Stimulated activated CD4-positive, alpha-beta T cell treated with anti-CD3 and anti-CD28 coated beads, Interleukin-15, amount 100 ng/mL, for 1 hour (primary cell): ENCODE measurements at places on chromosomes 1 and 21.

GRCh38 chr21:44912158-44912473 lies 8.6 kb downstream of the ITGB2 start:
- DNase-seq: no peak

- no peak for DNase-seq
Observed at GRCh38 chr21:37371041-37371397, 4.4 kb downstream of the DYRK1A start.

- no peak for DNase-seq
Observed at GRCh38 chr1:230807029-230807428, 59.8 kb downstream of the CAPN9 start.

DNA sequence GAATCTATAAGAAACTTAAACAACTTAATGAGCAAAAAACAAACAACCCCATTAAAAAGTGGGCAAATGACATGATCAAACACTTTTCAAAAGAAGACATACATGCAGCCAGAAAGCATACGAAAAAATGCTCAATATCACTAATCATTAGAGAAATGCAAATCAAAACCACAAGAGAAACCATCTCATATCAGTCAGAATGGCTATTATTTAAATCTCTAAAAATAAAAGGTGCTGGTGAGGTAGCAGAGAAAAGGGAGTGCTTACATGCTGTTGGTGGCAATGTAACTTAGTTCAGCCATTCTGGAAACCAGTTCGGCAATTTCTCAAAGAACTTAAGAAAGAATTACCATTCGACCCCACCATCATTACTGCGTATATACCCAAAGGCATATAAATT lies 147.7 kb downstream of the FAF1 start:
- DNase-seq: no peak

DNA sequence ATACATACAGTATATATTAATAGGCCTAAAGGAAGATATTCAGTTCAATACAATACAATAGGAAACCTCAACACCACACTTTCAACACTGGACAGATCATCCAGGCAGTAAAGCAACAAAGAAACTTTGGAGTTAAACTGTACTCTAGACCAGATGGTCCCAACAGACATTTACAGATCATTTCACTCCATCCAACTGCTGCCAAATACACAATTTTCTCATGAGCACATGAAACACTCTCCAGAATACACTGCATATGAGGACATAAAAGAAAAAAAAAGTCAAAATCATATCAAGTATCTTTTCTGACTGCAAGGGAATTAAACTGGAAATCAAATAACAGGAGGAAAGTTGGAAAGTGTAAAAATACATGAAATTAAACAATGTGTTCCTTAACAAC lies 607.5 kb upstream of the BRINP3 start:
- DNase-seq: no peak

GRCh38 chr1:19454265-19455146 lies 30.8 kb downstream of the CAPZB start:
- DNase-seq: no peak

- no peak for DNase-seq
Observed at GRCh38 chr1:198676253-198676652, 37.4 kb downstream of the PTPRC start.

- DNase-seq: no peak
Observed at GRCh38 chr1:183543619-183544204, 46.5 kb downstream of the NCF2 start.

DNA sequence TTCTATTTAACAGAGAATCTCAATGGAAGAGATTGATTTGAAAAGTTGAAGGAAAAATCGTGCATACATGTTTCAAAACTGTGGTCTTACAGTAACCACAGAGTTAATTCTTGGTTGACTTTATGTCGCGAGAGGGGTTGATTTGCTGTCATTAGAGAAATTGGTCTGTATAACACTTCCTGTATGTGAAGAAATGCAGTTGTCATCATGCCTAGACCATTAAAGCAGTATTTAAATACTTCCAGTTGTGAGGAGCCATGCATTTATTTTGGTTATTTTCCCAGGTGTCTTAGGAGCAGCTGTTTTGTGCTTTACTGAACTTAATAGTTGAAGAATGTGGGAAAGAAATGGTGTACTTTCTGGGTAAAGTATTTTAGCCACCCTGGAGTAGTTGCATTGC lies 76.2 kb downstream of the NFIA start:
- DNase-seq: no peak

GRCh38 chr1:16907870-16908758 lies 12.3 kb downstream of the RNU1-2 start:
- DNase-seq: no peak

DNA sequence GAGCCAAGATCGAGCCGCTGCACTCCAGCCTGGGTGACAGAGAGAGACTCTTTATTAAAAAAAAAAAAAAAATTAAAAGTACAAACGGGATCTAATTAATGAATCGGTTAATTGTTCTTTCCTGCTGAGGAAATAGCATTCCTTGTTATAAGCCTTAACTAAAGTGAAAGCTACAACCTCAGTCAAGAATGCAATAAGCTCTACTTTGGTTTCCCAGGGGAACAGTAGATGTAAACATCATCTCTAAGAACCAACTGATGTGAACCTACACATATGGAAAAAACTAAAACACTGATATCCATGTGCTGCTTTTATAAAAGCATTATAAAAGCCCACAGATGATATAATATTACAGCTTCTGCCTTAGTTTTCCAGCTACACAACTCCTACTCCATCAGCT lies 41.9 kb downstream of the LPGAT1 start:
- no peak for DNase-seq

- no peak for DNase-seq
Observed at GRCh38 chr1:61851849-61852669, 109.8 kb downstream of the PATJ start.

- no peak for DNase-seq
Observed at GRCh38 chr1:209029737-209030136, 553.8 kb upstream of the CAMK1G start.

DNA sequence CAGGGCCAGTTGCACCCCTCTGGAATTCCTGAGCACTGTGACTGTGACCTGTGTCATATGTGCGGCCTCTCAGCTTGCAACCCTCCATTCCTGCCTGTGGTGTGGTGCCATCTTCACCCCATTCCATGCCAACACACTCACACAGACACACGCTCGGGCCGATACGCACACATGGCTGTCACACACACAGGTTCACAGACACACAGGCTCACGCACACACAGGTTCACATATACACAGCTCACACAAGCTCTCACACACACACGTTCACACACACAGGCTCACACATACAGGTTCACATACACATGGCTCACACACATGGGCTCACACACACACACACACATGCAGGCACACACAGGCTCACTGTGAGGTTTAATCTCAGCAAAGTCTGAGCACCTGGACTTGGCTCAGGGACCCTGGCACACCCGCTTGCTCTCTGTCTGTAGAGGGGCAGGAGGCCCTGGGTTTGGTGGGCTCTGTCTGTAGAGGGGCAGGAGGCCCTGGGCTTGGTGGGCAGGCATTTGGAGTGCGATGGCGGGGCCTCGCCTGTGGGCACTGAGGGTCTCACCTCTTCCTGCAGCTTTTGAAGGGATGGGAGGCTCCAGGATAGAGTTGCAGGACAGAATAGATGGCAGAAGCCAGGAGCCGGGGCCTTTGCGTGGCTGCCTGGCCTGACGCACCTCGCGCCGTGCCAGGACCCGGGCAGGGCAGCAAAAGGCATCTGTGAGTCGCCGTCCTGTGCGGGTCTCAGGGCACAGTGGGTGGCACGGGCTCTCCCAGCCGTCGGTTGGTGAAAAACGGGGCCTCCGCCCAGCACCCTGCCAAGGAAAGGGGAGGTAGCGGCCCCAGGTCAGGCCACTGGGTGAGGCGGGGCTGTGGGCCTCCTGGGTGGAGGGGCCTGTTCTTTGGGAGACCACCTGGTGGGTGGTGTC lies 17.1 kb downstream of the COL18A1 start:
- no peak for DNase-seq

GRCh38 chr1:206878456-206878855 lies 13.0 kb downstream of the IL20 start:
- no peak for DNase-seq

DNA sequence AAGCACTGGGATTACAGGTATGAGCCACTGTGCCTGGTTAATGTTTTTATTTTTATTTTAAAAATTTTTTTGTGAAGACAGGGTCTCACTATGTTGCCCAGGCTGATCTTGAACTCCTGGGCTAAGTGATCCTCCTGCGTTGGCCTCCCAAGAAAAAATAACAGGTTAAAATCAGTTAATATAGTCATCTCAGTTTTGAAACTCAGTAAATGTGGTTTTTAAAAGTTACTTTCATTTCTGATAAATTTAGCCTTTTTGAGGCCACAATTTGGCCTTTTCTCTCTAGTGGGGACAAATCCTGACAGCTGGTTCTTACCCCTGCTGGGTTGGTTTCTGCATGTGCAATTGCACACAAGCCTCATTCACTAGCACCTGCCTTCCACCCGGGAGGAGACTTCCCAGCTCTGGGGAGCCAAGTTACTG lies 13.3 kb downstream of the PMF1 start:
- DNase-seq: no peak

GRCh38 chr1:93750955-93751354 lies 69.3 kb upstream of the BCAR3 start:
- no peak for DNase-seq

GRCh38 chr1:209657140-209657879 lies 5.1 kb upstream of the LAMB3 start:
- DNase-seq: no peak

DNA sequence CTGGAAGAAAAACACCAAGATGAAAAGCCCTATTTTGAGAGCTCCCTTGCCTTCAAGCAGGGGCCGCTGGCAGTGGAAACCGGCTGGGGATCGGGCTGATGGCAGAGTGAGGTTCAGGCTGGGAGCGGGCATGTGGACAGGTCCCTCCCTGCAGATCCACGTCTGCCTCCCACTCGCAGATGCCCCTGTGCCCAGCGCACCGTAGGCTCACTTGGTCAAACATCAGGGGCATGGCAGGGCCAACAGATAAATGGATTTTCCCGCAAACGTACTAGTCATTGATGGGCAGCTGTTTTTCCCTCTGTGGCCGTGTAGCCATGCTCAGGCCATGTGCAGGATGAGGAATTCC lies 6.6 kb upstream of the C1orf174 start:
- DNase-seq: no peak

DNA sequence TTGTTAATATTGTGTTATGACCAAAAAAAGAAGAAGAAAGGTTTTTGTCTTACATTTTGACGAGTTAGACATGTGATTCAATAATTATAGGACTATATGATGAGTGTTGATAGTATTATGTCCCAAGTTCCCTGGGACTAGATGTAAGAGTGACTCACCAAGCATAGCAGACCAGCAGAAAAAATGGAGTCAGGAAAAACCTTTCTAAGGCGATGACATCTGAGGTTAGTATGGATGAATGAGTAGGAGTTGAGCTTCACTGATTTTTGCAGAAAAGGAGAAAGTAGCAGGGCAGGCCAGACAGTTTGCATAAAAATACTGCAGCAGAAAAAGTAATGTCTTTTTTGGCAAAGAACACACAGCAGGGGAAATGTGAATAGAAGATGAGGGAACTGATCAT lies 1041.3 kb upstream of the ADGRL4 start:
- DNase-seq: no peak

GRCh38 chr1:31605908-31606427 lies 11.5 kb upstream of the HCRTR1 start:
- DNase-seq: no peak

DNA sequence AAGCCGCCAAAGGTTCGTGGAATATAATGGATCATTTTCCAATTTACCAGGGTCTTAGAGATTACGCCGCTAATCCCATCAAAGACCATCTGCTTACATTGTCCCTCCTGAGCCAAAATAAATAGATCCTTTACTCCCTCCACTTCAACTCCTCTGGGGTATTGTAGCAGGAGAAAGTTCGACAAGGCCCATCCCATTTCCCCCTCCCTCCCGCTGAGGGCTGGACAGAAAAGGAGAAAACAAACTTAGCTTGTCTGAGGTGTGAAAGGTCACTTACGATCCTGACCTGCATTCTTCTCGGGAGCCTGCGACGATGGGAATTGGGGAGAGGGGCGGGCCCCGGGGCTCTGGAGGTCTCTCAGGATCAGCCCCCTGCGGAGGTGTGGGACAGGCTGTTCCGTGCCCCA lies 60.8 kb downstream of the MEF2D start:
- no peak for DNase-seq

DNA sequence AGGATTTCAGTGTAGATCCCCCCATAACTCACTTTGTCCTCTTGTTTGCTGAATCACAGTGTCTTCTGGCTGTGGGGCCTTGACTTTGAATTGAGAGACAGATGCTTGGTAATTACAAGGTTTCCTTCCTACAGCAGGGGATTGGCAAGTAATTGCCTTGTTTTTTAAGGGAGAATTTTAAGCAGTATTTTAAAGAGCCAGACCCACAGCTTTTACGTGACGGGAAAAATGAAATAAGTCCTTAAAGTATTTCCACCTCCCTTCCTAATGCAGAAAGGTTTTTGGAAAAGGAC lies 41.0 kb downstream of the PGBD5 start:
- no peak for DNase-seq

GRCh38 chr1:8006037-8006963 lies 19.8 kb downstream of the ERRFI1 start:
- DNase-seq: no peak

DNA sequence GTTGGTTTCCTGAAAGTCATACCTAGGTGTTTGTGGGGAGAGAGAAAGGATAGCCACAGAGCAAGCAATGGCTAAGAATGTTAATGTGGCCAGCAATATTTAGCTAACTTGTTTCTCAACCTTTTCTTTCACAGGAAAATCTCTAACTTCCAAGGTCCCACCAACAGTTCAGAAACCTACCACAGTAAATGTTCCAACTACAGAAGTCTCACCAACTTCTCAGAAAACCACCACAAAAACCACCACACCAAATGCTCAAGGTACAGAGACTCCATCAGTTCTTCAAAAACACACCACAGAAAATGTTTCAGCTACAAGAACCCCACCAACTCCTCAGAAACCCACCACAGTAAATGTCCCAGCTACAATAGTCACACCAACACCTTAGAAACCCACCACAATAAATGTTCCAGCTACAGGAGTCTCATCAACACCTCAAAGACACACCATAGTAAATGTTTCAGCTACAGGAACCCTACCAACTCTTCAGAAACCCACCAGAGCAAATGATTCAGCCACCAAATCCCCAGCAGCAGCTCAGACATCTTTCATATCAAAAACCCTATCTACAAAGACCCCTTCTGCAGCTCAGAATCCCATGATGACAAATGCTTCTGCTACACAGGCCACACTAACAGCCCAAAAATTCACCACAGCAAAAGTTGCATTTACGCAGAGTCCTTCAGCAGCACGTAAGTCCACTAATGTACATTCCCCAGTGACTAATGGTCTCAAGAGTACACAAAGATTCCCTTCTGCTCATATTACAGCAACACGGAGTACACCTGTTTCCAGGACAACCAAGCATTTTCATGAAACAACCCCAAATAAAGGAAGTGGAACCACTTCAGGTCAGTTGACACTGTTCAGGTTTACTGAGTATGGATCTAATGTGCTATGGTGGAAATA lies 15.3 kb downstream of the CD55 start:
- no peak for DNase-seq

GRCh38 chr1:85027242-85027983 lies 20.9 kb downstream of the MCOLN3 start:
- no peak for DNase-seq

- no peak for DNase-seq
Observed at GRCh38 chr1:16211824-16212223, 628 bp downstream of the ARHGEF19 start.
